Effector CD4-positive, alpha-beta T cell (primary cell): ENCODE measurements at places on chromosomes 6 and 20.

DNA sequence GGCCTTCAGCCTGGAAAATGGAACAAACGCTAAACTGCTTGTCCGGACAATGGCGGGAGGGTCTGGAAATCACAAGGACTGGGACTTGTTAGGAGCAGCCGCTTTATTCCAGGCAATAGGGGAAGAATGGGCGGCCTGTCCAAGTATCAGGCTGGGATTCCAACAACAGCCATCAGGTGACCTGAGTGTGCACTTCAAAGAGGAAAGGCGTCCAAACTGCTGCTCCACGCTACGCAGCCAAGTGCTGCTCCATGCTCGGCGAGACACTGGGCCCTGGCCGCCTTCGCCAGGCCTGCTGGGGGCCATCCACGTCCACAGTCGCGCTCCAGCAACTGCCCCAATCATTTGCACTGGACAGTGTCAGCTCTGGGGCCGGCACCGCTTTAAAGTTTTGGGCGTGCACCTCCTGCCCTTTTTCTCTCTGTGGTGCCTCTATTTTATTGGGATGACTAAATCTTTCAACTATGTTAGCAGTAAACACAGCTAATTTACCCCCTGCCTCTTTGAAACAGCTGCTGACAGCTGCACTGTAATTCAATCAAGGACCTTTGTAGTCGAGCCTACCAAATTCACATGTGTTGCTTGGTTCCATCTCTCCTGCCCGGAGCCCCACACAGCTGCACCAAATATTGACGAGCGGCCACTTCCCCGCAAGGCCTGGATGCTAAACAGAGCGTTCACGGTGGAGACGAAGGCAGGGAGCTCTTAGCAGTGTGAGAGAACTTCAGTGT lies 98.3 kb downstream of the BMP7 start:
- no peak for DNase-seq

DNA sequence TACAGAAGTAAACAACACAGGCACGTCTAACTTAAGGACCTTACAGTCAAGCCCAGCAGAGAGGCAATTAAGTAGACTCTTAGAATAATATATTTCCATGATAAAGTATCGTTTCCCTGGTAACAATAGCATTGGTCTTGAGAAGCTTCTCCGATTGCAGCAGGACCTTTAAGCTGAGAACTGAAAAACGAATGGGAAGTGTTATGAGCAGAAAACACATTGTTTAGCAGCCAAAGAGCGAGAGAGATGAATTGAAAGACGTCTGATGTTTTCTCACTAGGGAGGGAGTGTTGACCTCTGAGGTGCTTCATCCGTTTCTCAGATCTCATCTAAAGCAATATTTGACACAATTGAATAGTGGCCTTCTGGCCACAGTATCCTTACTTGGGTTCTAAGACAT lies 855 bp downstream of the BYSL start:
- DNase-seq, result no peak

- no peak for DNase-seq
Measured at GRCh38 chr20:7765221-7765620, 175.0 kb downstream of the HAO1 start.

DNA sequence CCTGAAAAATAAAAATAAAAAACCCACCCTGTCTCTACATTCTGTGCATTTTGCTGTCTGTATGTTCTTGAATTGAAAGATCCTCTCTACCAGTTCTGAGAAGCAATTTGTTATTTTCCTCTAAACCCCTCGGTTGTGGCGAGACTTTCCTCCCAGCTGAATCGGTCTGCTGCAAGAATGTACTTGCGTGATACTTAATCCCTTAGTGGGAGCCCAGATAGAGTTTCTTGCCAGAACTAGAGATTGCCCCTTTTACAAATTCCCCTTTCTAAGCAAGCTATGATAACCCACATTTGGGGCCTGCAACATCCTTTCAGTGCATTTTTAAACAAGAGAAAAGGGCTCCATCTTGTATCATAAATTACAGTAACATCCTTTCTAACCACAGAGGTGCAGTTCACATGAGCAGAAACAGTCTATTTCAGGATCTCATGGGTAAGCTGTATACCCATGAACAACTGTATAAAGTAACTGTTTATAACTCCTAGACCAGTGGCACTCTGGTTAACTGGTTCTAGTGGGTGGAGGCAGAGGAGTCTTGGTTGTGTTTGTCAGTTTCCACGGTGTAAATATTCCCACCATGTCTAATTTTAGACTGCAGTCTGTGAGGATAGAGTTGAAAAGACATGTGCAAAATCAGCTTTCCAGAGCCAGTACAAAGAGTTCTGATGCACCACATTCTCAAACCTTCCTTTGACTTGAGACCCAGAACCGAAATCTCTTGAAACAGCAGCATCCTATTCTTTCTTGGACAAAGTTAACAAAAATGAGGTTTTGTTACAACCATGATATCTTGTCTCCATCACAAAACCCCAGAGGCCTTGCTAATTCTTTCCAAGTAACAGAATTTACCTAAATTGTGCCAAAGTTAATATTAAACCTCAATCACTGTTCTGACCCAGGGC lies 113.1 kb upstream of the ZNF217 start:
- DNase-seq, result no peak

DNA sequence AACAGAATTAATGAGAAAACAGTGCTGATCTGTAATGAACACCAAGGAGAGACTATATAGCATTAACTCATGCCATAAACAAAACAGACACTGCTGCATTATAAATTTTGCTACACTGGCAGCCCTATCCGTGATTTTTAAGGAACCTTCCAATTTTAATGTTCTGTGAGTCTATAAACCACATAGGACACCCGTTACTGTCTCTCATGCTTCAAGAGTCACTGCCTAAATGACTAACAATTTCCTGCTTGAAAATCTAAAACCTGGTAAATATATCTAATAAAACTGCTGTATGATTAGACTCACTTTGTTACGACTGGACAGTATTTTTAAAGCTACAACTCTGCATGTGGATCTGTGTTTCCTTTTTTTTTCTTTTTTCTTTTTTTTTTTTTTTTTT lies 8.7 kb downstream of the CHD6 start:
- no peak for DNase-seq

GRCh38 chr6:108565893-108566292 lies 5.2 kb downstream of the FOXO3 start:
- no peak for DNase-seq

GRCh38 chr6:74044417-74045096 lies 348.6 kb downstream of the CD109 start:
- no peak for DNase-seq

GRCh38 chr6:19864285-19864684 lies 27.1 kb downstream of the ID4 start:
- DNase-seq, result no peak
